NCI-H1694 (cell line): ENCODE measurements at places on chromosomes 12 and 14.

- DNase-seq: no peak
These were observed 6.8 kb upstream of the SERPINA3 start for GRCh38 chr14:94605361-94605760.

DNA sequence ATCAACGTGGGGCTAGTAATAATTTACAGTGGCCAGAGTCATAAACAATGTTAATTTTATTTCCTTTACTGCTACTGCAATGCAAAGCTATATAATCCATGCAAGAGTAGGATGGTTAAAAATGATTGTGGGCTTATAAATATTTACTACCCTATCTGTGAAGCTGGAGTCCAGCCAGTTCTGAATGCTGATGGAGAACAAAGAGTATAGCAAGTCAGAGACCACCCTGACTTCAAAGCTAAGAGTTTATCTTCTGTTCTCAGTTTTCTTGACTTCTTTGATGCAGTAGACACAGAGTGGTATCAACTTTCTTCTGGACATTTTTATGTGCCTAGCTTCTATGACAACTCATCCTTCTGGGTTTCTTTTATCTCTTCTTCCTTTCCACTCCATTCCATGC lies 34.0 kb upstream of the OVCH1 start:
- no peak for DNase-seq

DNA sequence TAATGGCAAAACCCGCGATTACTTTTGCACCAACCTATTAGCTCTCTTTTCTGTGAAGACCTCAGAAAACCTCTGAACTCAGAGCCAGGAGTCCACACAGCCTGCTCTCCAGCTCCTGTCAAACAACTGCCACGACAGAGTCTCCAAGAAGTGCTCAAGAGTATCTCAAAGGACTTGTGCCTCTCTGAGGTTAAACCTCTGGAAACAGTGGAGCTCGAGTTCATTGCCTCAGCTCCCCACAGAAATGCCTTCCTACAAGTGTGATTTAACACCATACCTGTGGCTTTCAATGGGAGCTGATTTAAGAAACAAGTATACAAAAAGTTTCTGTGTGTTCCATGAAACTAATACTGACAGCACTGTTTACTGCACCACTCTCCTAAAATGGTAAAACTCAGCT lies 20.1 kb downstream of the ACTN1 start:
- DNase-seq: no peak

- no peak for DNase-seq
These were observed 226.1 kb downstream of the KSR2 start for GRCh38 chr12:117742721-117743120.

DNA sequence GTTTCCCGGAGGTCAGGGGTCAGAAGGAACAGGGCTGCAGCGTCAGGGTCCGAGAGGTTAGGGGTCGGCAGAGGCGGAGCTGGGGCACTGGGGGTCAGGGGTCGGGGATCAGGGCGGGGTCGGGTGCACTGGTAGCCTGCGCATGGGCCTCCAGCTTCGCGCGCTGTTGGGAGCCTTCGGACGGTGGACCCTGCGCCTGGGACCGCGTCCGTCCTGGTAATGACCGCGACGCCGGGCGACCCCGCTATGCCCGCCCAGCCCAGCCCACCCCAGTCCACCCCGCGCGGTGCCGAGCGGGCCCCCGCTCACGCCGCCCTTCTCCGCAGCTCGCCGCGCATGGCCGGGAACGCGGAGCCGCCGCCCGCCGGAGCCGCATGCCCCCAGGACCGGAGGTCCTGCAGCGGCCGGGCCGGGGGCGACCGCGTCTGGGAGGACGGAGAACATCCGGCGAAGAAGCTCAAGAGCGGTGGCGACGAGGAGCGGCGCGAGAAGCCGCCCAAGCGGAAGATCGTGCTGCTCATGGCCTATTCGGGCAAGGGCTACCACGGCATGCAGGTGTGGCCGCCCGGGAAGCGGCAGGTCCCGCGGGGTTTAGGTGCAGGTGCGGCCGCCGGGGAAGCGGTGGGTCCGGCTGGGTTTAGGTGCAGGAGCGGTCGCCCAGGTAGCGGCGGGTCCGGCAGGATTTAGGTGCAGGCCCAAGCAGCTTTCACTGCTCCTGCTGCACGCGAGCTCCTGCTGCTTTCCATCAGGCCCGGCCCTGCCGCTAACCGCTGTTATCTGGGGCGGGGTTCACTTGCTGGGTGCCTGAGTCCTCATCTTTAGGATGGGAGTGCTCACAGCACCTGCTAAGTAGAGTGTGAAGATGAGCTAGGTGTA lies 743 bp downstream of the PUS1 start:
- DNase-seq: no peak

DNA sequence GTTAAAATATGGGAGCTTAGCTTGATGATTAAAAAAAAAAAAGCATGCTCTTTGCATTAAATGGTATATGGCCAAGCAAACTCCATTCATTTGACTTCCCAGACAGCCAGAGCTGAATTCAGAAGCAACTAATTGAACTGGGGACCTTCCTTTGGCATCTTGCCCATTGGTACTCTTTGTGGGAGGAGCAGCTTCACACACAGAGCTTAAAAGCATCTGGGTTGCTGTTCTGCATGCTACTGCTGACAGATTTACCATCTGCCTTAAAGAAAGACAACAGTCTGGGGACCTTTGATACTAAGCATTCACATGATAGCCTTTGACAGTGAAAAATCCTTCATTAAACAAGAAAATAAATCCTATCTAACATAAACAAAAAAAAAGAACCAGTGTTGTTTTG lies 977.9 kb downstream of the TMTC2 start:
- DNase-seq: peak; percentile 78

DNA sequence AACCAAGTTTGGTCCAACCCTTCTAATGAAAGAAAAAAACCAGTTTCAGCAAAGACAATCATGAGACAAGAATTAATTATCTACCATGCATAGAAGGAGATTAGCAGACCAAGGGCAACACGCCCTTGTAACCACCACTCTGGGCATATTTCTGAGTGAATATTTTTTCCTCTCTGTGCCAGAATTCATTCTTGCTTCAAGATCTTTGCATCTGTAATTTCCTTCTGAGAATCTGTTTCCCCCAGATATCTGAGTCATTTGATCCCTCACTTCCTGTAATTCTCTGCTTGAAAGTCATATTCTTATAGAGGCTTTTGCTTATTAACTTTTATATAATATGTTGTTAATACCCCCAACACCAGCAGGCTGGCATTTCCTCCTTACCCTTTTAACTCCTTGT lies 243.7 kb downstream of the SLC16A7 start:
- no peak for DNase-seq

DNA sequence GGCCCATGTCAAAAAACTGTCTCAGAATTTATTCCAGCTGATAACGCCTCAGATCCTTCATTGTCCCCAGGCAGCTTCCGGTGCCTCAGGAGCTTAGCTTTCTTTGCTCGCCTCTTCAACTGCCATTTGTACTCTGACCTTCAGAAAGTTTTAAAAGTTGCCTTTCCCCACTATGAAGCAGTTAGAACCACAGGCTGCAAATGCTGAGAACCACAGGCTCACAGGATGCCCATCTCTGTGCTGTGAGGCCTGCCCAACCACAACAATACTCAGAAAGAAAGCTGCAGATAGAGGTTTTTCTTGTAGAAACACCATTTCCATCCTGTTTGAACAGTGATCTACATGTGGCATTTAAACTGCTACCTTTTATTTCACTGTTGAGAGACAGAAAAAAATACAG lies 131.1 kb downstream of the PRKCH start:
- DNase-seq: no peak

DNA sequence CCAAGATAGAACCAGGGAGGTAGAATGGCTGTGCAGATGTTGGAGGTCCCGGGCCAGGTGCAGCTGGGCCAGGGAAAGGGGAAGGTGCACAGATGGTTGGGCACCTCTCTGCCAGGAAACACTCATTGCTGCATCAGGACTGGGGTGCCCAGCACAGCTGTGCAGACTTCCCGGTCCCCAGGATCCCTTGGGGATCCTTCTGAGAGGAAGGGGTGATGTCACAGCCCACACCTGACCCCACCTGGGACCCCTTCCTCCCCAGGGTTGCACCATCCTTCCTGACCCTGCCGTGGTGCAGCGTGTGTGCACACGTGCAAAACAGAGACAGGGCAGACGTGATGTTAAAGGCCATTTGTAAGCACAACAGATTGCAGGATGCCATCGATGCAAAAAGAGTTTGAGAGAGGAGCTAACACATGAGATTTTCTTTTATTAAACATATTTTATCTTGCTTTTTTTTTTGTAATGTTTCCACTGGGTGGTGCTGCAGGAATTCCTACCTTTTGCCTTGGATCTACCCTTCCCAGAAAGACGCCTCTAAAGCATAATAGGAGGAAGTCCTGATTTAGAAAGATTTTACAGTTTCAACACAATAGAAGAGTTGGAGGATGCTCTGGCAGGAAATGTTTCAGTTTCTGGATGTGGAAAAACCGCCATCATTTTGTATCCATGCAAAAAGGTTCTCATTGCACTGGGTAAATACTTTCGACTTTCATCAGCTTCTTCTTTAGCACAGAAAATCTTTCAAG lies 14.8 kb downstream of the ELK3 start:
- DNase-seq: no peak

- peak; percentile 82 for DNase-seq
These were observed 171.8 kb upstream of the ATF7IP start for GRCh38 chr12:14193639-14194038.

GRCh38 chr12:120362516-120363273 lies 6.3 kb downstream of the MSI1 start:
- DNase-seq: no peak

DNA sequence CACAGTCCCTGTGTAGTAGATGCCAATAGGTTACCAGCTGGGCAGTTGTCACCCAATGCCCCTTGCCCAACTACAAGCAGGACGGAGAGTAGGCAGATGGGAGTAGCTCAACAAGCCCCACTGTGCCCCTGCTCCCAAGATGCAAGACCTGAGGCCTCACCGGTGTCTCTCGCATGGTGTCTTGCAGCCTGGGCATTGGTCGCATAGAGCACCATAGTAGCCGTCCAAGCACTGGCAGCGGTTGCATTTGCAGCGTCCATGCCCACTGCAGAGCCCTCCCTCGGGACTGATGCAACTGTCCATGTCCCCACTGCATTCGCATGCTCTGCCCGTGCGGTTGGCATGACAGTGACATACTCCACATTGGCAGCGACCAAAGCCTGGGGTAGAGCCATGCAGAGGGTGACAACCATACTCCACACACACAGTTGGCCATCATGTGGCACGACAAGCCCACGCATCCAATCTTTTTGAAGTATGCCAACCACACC lies 11.9 kb upstream of the CSAD start:
- no peak for DNase-seq

DNA sequence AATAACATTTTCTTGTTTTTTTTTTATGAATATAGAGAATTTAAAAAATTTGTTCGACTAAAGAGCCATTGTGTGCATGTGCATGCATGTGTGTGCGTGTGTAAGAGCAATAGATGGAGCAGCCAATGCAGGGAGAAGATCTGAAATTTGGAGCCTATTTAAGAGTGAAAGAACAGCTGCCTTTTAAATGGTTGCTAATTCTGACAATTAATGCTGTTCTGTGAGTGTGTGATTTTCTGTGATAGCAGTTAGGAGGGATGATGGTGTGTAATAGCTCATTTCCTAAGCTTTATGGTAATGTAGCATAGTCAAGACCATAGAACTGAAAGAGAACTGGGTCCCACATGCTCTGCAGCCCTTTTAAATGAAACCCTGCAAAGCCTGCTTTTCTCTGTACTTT lies 137.9 kb downstream of the NRXN3 start:
- peak; percentile 97 for DNase-seq

GRCh38 chr14:96734076-96734622 lies 63.0 kb upstream of the VRK1 start:
- DNase-seq: no peak

GRCh38 chr12:43145481-43145880 lies 406.5 kb downstream of the ADAMTS20 start:
- DNase-seq: no peak

DNA sequence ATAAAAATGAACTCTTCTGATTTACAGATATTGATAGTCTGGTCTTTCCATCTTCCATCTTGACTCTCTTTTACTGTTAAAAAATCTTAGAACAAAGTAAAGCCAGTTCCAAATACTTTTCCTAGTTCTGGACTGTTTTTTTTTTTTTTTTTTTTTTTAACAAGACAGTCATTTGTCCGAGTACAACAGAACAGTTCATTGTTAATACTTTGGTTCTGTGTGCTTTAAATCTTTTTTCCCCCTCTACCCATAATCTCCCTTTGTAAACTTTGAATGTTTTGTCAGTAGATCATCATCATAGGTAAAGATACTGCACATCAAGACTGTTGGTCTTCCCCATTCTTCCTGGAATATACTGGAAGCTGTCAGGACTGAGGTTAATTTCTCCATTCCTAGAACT lies 38.0 kb downstream of the ADIPOR2 start:
- DNase-seq: no peak

- no peak for DNase-seq
These were observed 14.1 kb downstream of the TEDC1 start for GRCh38 chr14:105505101-105505500.

DNA sequence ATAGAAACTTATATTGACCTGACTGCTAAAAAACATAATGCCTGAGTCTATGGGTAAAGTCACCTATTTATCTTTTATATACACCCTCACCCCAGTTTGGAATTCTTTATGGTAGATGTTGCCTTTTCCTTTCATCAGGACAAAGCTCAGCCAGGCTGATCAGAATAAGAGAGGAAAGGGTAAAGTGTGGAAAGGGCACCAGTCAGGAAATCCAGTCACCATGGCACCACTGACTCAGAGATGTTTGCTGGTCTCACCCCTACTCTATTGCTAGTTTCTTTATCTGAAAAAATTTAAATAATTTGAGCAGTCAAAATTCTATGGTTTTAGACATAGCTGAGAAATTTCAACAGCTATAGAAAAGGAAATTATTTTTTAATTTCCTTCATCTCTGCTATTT lies 49.2 kb upstream of the SSTR1 start:
- DNase-seq: no peak

DNA sequence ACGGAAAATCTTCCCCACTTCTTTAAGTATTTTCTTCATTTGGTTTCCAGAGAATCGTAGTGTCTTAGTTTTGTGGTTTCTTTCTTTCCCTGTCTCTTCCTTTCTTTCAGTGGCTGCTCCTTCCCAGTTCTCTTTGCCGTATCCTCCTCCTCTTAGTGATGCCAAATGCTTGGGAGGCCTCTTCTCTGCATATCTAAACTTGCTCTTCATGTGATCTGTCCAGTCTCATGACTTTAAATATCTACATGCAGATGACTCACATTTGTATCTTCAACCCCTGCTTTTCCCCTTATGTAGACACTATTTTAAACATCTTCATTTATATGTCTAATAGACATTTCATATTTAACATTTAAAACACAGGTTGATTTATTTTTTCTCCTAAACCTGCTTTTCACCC lies 149.2 kb downstream of the PTCSC3 start:
- DNase-seq: no peak

GRCh38 chr12:52380271-52380694 lies 5.2 kb downstream of the KRT84 start:
- DNase-seq: no peak

DNA sequence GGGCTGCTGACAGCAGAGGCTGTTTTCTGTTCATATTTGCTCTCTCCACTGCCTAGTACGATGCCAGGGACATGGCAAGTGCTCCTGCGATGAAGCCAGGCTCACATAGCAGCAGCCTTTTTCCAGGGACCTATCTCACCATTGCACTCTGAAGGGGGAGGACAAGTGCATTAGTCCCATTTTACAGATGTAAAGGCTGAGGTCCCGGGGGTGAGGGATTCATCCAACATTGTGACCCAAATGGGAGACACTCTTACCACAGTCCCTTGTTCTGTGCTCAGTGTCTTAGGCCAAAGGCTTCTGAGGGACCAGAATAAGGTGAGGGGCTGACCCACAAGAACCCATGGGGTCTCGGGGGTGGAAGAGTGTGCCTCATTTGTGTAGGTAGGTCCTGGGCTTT lies 21.6 kb upstream of the ESRRB start:
- DNase-seq: no peak
